8988T (cell line): ENCODE measurements at places on chromosomes 6 and 20.
A peak's percentile ranks its signal among the peaks of the same experiment; 100 is the strongest.

- no peak for DNase-seq
Measured at GRCh38 chr20:31602431-31602778, 2.7 kb upstream of the ID1 start.

GRCh38 chr6:8627085-8627861, 191.9 kb upstream of the SLC35B3 start:
- no peak for DNase-seq

DNA sequence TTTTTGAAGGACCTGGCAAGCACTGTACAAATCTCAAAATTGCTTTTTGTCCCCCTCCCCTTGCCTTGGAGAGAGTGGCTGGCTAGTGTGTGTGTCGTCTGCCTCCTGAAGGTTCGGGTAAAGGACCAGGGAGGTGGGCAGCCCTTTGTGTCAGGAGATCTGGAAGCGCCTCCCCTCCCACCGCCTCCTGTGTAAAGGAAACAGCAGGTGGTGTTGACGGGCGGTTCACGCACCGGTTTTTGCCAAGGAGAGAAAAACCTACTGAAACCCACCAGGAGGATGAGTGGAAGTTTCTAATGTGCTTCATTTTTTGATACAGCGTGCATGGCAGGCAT, 1.2 kb downstream of the ENTPD6 start:
- DNase-seq: no peak

DNA sequence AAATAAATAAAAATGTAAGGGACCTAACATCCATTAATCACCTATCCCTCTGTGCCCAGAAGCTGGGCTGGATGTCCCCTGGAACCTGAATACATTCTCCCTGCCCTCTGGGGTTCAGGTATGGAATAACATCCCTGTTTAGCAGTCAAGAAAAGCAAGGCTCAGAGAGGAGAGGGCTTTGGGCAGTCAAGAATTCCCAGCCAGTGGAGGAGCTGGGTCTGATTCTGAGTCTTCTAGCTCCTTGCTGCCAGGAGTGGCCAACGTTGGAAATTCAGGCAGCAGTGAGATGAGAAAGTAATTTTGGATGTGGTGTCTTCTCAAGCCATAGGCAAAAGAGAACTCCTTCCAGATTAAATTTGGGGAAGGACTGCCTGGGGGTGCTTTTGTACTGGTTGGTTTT, 42.6 kb upstream of the ZNFX1 start:
- peak; percentile 55 for DNase-seq

DNA sequence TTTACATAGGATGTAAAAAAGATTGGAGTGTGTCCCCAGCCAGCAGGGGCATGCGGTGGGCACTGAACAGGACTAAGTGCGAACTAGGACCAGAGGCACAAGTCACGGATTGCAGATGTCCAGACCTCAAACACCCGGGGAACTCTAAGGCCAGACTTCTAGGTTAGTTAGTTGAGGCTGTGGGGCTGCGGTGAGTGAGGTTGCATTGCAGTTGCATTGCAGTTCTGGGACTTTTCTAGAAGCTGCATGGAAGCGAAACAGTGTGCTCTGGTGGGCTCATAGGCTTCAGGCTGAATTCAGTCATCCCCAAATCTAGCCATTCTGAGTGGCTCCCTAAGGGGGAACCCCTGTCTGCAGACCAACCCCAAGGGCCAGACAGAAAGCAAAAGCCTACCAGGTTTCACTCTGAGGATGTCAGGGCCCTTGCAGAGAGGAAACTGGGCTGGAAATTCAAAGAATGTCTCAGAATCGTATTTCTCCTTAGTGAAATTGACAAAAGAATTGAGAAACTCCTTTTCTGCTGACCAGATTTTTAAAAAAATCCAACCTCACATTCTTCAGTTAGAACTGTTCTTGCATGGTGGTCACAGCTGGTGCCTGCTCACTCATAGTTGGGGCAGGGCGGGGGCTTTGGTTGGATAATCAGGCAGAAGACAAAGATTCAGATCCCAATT, 182.8 kb downstream of the ZDHHC14 start:
- no peak for DNase-seq

DNA sequence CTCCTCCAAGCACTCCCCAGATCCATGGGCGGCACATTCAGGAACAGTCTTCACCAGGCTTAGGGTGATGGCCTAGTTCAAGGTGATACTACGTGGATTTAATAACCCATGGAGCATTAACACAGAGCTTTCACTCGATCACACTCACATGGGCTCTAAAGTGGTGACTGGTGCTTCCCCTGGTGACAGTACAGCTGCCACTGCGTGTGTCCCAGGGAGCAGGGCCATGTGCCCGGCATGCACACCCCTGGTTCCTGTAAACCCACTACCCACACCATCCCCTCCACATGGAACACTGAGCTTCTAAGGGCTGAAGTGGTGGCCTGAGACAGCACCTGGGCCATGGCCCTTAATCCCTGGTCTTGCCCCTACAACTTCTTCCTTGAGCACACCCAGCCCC, 27.8 kb upstream of the APMAP start:
- no peak for DNase-seq

GRCh38 chr20:50211091-50211490, 20.5 kb downstream of the CEBPB start:
- no peak for DNase-seq

- DNase-seq: no peak
Measured at GRCh38 chr6:135088281-135088680, 33.7 kb upstream of the HBS1L start.

GRCh38 chr6:41399424-41399823, 64.0 kb downstream of the NCR2 start:
- no peak for DNase-seq

DNA sequence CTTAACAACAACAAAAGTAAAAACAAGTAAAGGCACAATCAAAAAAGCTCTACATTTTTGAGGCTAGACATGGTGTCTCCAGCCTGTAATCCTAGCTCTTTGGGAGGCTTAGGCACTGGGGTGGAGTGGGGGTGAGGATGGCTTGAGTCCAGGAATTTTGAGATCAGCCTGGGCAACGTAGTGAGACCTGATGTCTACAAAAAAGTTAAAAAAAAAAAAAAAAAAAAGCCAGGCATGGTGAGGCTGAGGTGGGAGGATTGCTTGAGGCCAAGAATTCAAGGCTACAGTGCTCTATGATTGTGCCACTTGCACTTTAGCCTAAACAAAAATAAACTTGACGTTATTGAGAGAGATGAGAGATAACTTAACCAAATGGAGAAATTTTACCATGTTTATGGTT, 60.1 kb downstream of the QKI start:
- no peak for DNase-seq

DNA sequence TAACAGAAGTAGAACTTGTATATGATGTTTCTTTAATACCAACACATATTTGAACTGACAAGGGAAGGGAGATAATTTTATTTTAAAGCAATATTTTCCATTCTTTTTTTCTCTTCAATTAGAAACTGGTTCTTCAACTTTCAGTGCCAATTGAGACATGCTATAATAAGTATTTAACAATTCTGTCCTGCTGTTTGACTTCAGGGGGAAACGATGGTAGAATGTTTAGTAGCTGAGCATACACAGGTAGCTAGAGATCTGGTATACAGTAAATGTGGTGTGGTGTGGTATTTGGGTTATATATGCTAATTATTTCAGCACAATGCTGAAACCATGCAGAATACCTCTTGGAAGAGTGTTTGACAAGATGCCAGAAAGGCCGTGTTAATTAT, 156.9 kb downstream of the ARID1B start:
- no peak for DNase-seq

GRCh38 chr6:69584913-69585729, 211.7 kb downstream of the LMBRD1 start:
- no peak for DNase-seq
